ENCODE measurements at places on chromosomes 1 and 21. TPM values are rescaled to one million over a fixed set of nuclear protein-coding genes. Genes with fewer than 3 reads are reported as not detected.
A peak's percentile ranks its signal among the peaks of the same experiment; 100 is the strongest.

GRCh38 chr1:241375886-241376285 is 18.9 kb upstream of the RGS7 start:
- DNase-seq, result no peak

GRCh38 chr1:29395736-29396437 is 159.6 kb downstream of the PTPRU start:
- DNase-seq, result no peak

GRCh38 chr1:76583875-76584477 is 283.3 kb upstream of the ST6GALNAC5 start:
- no peak for DNase-seq

DNA sequence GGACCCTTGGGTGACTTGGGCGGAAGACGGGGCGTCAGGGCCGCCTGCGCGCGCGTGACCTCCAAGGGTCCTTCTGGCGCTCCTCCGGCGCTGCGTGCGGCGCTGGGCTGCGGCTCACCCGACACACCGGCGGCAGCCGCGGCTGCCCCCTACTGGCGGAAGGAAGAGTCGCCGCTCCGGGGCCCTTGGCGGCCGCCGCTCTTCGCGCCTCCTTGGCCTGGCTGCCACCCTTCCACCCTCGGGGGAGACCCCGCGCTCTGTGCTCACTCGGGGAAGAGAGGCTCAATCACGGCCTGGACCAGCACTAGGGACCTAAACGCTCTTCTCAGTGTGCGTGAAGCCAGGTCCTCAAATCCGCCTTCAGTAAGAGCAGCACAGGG is 89.7 kb downstream of the DMRTA2 start:
- DNase-seq, result peak; percentile 42

- no peak for DNase-seq
Observed at GRCh38 chr1:232538224-232538942, 91.5 kb downstream of the SIPA1L2 start.

DNA sequence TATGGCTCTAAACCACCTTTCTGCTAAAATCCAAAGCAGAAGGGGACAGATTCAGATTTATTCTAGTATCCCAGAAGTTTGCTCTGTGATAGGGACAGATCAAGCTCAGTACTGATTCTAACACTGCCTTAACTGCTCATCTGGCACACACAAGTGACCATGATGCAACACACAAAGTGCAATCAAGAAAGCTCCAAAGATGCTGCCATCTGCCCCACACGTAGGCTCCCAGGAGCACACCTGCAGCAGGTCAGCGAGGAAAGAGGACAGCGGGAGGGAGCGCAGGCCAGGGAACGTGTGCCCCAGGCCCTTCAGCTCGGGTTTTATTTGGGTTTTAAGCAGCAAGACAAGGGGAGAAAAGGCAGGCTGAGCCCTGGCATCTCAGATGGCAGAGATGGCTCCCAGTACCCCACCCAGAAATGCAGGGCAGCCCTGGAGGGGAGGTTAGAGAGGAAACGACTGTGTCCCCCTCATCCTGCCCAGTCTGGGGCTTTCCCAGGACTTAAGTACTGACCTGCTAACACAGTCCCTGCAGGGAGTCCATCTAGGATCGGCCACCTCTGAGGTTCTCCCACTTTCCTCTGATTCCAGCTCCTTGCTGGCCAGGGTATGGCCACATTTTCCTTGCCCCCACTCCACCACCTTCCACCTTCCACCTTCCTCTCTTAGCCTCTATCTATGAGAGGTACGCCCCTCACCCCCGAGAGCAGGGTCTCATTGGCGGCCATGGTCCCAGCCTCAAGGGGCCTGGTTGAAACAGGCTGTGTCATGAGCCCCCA is 1.2 kb downstream of the TRIM11 start:
- no peak for DNase-seq

GRCh38 chr1:52602856-52603600 is 857 bp downstream of the GPX7 start:
- DNase-seq, result no peak

The OR10J1 gene
- not detected for total RNA-seq

DNA sequence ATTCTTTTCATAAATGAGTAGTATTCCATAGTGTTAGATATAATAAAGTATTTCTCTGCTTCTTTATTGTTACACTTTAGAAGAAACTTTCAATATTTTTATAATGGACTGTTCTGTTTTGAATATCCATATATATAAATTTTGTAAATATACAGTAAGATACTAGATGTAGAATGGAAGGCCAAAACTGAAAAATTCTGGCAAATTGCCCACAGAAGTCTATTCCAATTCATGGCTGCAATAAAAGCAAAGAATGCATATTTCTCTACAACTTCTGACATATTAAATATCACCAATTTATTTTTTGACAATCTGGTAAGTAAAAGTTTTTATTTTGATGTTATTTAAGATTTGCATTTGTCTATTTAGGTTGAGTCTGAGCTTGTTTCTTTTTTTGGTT is 532.5 kb downstream of the NCAM2 start:
- DNase-seq, result no peak

- no peak for DNase-seq
Observed at GRCh38 chr1:199084293-199084692, 445.5 kb downstream of the PTPRC start.

- peak; percentile 44 for DNase-seq
Observed at GRCh38 chr21:31872452-31873274, at the start of gene HUNK. TSS of gene HUNK (plus strand) at chr21:31873020. CDS start at chr21:31873675, 655 bp downstream.

GRCh38 chr1:31617916-31618746 is 642 bp downstream of the HCRTR1 start:
- DNase-seq, result peak; percentile 38

GRCh38 chr21:41552254-41552653 is 44.3 kb upstream of the TMPRSS2 start:
- DNase-seq, result no peak

The DYRK1A gene
- 116 TPM for total RNA-seq

The PCP4 gene
- total RNA-seq, result 0.67 TPM
